ENCODE measurements at places on chromosomes 2 and 18.

DNA sequence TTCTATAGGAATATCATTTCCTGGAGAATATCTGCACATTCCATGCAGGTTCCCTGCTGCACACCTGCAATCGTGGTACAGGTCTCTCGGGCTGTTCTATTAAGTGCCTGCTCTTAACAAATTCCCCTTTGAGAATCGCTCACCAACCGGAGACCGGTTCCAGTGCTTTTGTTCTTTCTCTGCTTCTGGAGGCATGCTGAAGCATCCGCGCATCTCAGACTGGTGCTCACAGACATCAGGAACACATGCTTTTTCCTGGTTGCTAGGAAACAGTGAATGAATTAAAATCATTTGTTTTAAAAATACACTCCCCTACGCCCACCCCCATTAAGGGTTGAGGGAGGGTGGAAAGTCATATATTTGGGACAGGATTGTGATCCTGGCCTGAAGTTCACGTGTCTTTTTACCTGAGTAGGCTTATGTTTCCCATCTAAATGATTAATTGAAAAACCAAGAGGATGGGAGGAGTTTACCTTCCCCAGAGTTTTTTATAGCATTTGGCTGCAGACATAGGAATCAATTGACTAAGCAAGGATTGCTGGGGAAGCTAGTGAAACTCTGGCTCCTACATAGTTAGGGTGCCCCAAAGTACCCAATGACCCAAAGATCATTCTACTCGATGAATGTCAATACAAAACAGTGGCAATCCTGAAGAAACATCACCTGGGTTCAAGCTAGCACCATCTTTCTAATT lies at the start of gene C2orf80:
Gene C2orf80, minus strand, starts transcription at position 221 of the 694 bp plus-strand sequence. CDS start 3,044 bp downstream, outside the sequence.
- no peak for DNase-seq

DNA sequence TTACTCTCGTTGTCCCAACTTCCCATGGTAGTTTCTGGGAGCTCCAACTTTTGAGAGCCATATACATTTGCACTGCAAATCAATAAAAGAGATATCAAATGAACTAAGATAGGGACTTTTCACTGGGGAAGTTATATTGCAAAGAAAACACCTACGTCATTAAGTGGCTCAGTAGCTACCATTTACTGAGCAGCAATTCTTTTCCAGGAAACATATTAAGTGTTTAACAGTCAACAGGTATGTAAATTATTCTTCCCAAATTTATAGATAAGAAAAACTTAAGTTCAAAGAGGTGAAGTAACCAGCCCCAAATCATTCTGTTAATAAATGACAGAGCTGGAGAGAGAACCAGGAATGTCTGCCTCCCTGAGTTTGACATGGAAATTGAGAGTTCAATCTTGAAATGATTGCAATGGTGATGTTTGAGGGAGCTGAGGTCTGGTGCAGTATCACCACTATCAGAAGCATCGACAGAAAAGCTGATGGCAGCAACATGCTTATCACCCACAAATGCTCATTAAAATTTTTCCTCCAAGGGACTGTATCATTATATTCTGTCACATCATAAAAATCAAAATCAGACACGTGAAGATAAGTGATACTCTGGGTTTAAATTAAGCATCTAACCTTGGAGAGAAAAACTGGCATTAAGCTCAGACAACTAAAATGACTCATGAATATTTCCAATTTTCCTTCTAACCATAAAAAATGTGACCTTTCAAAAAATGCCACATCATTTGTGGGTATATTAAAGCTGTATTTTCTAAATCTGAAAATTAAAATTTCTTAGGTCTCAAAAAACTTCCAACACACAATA lies 43.4 kb downstream of the GAREM1 start:
- no peak for DNase-seq

- DNase-seq, result no peak
Measured at GRCh38 chr2:69477627-69478026, 40.4 kb upstream of the NFU1 start.

GRCh38 chr2:219684721-219685689 lies 57.6 kb downstream of the SLC4A3 start:
- no peak for DNase-seq

- DNase-seq, result no peak
Measured at GRCh38 chr2:173599821-173600359, 245.2 kb downstream of the CDCA7 start.

GRCh38 chr2:121285926-121286325 lies 924 bp upstream of the TFCP2L1 start:
- DNase-seq, result no peak

DNA sequence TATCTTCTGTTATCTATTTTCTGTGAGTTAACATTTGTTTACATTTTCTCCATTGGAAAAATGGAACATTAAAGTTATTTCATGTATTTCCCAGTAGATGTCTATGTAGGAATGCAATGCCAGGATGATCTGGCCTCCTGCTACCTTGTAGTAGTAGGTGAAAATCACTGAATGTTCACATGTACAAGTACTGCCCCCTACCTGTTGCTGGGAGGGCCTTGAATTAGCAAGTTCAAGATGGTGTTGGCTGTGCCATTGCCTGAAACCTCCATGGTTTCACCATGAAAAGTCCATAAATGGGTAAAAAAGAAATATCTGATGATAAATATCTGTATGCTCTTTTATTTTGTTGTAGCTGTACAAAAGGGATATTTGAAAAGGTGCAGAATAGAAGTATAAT lies 30.7 kb downstream of the XRCC5 start:
- no peak for DNase-seq

- DNase-seq, result no peak
Measured at GRCh38 chr2:69225933-69226332, 161.1 kb downstream of the GFPT1 start.

DNA sequence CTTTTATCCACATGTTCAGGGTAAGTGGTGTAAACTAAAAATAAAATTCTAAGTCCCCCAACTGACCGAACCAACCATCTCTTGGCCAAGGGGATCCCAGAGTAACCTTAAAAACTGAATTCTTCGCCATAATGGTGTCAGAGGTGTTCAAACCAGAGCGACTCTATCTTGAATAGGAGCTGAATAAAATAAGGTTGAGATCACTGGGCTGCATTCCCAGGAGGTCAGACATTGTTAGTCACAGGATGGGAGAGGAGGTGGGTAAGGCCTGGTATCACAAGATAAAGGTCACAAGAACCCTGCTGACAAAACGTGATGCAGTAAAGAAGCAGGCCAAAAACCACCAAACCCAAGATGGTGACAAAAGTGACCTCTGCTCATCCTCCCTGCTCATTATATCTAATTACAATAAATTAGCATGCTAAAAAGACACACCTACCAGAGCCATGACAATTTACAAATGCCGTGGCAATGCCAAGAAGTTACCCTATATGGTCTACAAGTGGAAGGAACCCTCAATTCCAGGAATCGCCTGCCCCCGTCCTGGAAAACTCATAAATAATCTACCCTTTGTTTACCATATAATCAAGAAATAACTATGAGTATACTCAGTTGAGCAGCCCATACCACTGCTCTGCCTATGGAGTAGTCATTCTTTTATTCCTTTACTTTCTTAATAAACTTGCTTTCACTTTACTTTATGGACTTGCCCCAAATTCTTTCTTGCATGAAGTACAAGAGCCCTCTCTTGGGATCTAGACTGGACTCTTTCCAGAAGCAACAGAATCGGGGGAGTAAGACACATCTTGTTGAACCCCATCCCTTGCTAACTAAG lies 302.4 kb downstream of the STK39 start:
- DNase-seq, result no peak

GRCh38 chr2:65630643-65631042 lies 198.2 kb upstream of the SPRED2 start:
- DNase-seq, result no peak

- no peak for DNase-seq
Measured at GRCh38 chr2:107412209-107412904, 414.3 kb upstream of the RGPD4 start.

DNA sequence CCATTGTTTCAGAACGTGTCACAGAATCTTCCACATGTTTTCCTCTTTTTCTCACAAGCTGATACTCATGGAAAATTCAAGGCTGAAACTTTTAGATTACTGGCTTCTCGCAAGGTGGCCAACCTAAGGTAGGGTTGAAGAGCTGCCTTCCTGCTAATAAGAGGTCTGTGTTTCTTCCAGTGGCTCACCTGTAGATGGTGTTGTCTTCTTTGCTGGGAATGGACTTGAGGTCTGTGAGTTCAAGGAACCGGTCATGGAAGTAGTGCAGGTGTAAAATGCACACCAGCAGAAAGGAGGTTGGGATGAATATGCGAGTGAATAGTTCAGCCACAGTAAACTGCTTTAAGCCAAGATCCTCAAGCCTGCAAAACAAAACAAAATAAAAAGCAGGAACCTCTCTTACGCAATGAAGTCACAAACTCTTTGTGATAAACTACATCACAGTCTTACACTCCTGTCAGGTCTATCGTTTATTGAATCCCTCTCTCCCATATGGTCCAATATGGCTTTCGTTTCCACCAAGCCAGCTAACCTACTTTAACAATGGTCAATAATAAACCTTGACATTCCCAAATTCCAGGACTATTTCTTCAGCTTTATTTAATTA lies 258.9 kb downstream of the NAPG start:
- DNase-seq, result no peak

DNA sequence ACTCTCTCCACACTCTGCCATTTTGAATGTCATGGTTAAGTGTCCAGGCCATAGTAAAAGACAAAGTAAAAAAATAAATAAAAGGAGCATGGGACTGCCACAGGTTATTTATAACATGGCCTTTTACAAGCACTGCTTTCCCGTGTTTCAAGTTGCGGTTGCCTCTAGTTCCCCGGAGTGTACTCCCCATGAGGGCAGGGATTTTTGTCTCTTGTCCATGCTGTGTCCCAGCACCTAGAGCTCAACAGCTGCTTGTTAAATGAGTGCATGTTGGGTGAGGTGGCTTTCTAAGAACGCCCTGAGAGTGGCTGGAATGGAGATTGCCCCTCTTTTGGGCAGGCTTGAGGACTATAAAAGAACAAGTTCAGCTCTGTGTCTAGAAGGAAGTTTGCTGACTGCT lies 8.4 kb downstream of the CAVIN2 start:
- DNase-seq, result no peak

All from natural killer cell (primary cell).